Gastroesophageal sphincter (tissue), 4 donors: ENCODE measurements at places on chromosomes 2 and 18.

DNA sequence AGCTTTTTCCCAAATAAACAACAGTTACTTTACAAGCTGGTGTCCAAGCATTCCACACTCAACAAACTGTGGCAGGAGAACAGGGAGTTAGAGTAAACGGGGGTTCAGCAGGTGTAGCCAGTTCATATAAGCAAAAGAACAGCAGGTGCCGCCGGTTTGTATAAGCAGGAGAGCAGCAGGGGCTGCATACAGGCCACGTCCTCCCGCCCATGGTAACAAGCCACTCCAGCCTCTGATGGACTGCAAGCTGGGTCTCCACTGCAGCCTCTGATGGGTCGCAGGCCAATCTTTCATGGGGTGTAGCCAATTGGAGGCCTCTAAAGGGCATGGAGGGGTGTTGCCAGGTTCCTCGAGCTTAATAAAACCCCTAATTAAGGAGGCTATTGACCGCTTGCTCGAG, 189.3 kb downstream of the ANKRD30B start:
- no peak overlapping the region for H3K4me3 ChIP-seq
- H3K27me3 ChIP-seq: peaks cover 5% of the 10 kb centered on the region
- ATAC-seq: no peak
- no peak overlapping the region for H3K27ac ChIP-seq
- no peaks in the 10 kb centered on the region for H3K4me1 ChIP-seq

GRCh38 chr2:180495606-180496005, 484.8 kb upstream of the UBE2E3 start:
- no peak overlapping the region for H3K27ac ChIP-seq
- no peaks in the 10 kb centered on the region for H3K36me3 ChIP-seq
- no peak overlapping the region for H3K4me3 ChIP-seq

GRCh38 chr2:190407662-190408537, at the start of gene MFSD6:
MFSD6 (plus strand) TSS chr2:190408355; CDS start chr2:190436030, 27,675 bp downstream.
- peaks cover 5% of the 10 kb centered on the region for H3K4me1 ChIP-seq
- ATAC-seq: peak; percentile 82
- H3K36me3 ChIP-seq: no peaks in the 10 kb centered on the region
- no peaks in the 10 kb centered on the region for H3K27me3 ChIP-seq
- H3K27ac ChIP-seq: peak within 1 kb of the TSS; percentile 86

GRCh38 chr2:234071664-234072063, 21.2 kb downstream of the SPP2 start:
- H3K27me3 ChIP-seq: peaks cover 7% of the 10 kb centered on the region
- ATAC-seq: no peak
- H3K36me3 ChIP-seq: no peaks in the 10 kb centered on the region
- H3K27ac ChIP-seq: no peak overlapping the region
- H3K4me1 ChIP-seq: no peaks in the 10 kb centered on the region
- H3K4me3 ChIP-seq: no peak overlapping the region

DNA sequence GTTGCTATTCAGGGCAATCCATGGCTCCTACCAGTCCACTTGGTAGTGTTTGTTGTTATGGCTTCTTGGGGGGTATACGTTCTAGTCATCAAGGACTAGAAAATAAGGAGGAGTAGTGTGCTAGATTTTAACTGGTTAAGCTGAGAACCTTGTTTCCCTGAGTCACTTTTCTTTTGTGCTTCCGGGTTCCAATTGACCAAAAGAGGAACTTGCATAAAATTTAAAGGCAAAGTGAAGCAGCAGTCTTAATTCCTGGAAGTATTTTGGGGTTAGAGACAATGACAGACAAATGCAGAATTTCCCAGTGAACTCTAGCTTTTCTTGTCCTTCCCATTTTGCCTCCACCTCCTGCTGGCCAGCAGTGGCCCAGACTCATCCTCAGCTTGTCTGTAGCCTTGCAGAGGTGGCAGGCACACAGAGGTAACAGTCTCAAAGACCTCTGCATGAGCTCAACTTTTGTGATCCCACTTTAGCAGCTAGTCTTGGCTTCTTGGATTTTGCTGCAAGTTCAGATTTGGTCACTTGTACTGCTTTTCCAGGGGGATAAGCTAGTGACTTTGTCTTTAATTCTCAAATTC, 1105.8 kb upstream of the NXPH2 start:
- H3K36me3 ChIP-seq: no peaks in the 10 kb centered on the region
- H3K4me1 ChIP-seq: no peaks in the 10 kb centered on the region
- H3K4me3 ChIP-seq: no peak overlapping the region
- H3K27me3 ChIP-seq: no peaks in the 10 kb centered on the region
- no peak for ATAC-seq

- H3K27me3 ChIP-seq: no peaks in the 10 kb centered on the region
- no peak overlapping the region for H3K4me3 ChIP-seq
- no peaks in the 10 kb centered on the region for H3K4me1 ChIP-seq
- ATAC-seq: no peak
- H3K27ac ChIP-seq: no peak overlapping the region
- H3K36me3 ChIP-seq: no peaks in the 10 kb centered on the region
These were observed 43.0 kb downstream of the LRATD1 start for GRCh38 chr2:14675489-14675888.

- no peak overlapping the region for H3K27ac ChIP-seq
- no peaks in the 10 kb centered on the region for H3K36me3 ChIP-seq
- H3K4me1 ChIP-seq: no peaks in the 10 kb centered on the region
- H3K4me3 ChIP-seq: no peak overlapping the region
These were observed 134.1 kb downstream of the CAPN13 start for GRCh38 chr2:30673127-30673526.

- H3K4me3 ChIP-seq: no peak overlapping the region
- no peaks in the 10 kb centered on the region for H3K36me3 ChIP-seq
- no peak for ATAC-seq
- H3K4me1 ChIP-seq: peaks cover under 1% of the 10 kb centered on the region
These were observed 207.4 kb upstream of the TWIST2 start for GRCh38 chr2:238640486-238640885.

GRCh38 chr2:126784621-126785020, 114.1 kb upstream of the TEX51 start:
- H3K4me3 ChIP-seq: no peak overlapping the region
- no peaks in the 10 kb centered on the region for H3K4me1 ChIP-seq
- H3K27me3 ChIP-seq: peaks cover 4% of the 10 kb centered on the region
- no peak for ATAC-seq
- H3K36me3 ChIP-seq: no peaks in the 10 kb centered on the region

DNA sequence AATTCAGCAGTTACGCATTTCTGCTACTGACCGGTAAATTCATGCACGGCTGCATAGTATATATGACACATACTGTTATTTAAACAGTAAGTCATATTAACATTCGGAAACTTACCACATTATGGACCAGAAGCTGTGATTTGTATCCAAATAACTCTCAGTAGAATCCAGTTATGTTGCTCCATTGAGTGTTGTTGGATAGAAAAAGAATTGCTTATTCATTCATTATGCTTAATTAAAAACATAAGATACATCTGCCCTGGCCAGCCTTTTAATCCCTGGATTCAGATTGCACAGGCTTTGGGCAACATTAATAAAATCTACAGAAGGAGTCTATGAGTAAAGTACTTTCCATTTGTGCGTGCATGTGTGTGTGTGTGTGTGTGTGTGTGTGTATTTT, 111.3 kb downstream of the CPS1 start:
- no peaks in the 10 kb centered on the region for H3K27me3 ChIP-seq
- H3K4me1 ChIP-seq: no peaks in the 10 kb centered on the region
- H3K4me3 ChIP-seq: no peak overlapping the region
- no peak for ATAC-seq
- H3K27ac ChIP-seq: no peak overlapping the region
- H3K36me3 ChIP-seq: no peaks in the 10 kb centered on the region

GRCh38 chr2:36408198-36408703, 52.7 kb downstream of the CRIM1 start:
- no peaks in the 10 kb centered on the region for H3K36me3 ChIP-seq
- H3K4me1 ChIP-seq: peaks cover 85% of the 10 kb centered on the region
- H3K27ac ChIP-seq: peak overlapping the region; percentile 57
- H3K27me3 ChIP-seq: no peaks in the 10 kb centered on the region

DNA sequence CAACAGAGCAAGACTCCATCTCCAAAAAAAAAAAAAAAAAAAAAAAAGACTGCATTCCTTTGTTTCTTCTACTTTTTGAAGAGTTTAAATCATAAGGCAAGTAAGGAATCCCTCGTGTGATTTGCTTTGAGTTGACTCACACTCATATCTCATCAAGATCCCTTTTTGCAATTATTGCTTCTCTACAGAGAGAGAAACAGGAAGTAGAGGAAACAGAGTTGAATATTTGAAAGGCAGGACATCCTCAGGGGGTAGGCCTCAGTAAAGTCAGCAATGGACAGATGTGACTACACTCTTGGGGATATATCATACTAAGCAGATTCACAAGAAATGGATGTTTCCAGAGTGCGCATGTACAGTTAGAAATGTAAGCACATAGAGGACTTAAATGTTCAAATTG, 11.2 kb upstream of the EFR3B start:
- no peaks in the 10 kb centered on the region for H3K4me1 ChIP-seq
- H3K27ac ChIP-seq: no peak overlapping the region
- no peak for ATAC-seq
- no peaks in the 10 kb centered on the region for H3K27me3 ChIP-seq
- no peak overlapping the region for H3K4me3 ChIP-seq
- H3K36me3 ChIP-seq: no peaks in the 10 kb centered on the region

DNA sequence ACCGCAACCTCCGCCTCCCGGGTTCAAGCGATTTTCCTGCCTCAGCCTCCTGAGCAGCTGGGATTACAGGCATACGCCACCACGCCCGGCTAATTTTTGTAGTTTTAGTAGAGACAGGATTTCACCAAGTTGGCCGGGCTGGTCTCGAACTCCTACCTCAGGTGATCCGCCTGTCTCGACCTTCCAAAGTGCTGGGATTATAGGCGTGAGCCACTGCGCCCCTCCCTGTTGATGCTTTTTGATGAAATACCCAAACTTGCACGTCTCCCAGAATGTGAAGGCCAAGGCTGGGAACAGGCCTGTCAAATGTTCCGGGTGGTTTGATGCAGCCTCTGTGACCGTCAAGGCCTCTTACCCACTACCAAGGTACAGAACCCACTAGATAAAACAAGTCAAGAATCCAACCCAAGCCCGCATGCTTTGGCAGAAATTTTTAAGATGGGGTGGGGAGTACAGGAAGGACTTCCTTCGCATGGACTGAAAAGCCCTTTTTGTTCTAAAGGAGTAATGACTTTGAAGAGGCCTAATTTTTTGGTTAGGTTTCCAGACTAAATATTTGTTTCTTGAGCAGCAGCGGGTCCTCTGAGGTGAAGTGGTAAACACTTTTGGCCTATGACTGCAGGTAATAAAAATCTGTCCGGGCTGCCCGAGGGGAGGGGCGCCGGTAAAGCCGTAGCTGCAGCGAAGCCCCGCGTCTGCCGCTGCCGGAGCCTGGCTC, 3.7 kb upstream of the EVX2 start:
- H3K27ac ChIP-seq: no peak overlapping the region
- peaks cover 100% of the 10 kb centered on the region for H3K27me3 ChIP-seq
- H3K4me3 ChIP-seq: peak overlapping the region; percentile 38

DNA sequence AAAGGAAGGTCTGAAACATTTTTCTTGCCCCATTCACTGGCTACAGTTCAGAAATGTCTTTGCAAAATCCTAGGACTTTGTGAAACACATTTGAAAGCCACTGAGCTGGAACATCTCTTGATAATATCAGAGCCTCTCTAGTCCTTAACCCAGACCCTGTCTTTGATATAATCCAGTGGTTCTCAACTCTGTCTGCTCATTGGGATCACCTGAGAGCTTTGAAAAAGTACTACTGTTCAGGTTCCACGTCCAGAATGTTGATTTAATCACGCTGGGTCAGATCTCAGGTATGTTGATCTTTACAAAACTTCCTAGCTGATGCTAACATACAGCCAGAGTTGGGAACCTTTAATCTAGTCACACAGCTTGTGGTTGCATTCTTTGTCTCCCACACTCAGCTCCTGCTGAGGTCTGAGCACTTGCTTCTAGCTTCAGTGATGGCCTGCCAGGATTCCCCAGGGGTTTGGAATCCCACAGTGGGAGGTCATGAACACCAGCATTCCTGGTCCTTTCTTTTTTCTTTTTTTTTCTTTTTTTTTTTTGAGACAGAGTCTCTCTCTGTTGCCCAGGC, 262.7 kb downstream of the SETBP1 start:
- H3K27me3 ChIP-seq: no peaks in the 10 kb centered on the region
- no peak overlapping the region for H3K4me3 ChIP-seq
- peak; percentile 47 for ATAC-seq
- no peaks in the 10 kb centered on the region for H3K36me3 ChIP-seq

DNA sequence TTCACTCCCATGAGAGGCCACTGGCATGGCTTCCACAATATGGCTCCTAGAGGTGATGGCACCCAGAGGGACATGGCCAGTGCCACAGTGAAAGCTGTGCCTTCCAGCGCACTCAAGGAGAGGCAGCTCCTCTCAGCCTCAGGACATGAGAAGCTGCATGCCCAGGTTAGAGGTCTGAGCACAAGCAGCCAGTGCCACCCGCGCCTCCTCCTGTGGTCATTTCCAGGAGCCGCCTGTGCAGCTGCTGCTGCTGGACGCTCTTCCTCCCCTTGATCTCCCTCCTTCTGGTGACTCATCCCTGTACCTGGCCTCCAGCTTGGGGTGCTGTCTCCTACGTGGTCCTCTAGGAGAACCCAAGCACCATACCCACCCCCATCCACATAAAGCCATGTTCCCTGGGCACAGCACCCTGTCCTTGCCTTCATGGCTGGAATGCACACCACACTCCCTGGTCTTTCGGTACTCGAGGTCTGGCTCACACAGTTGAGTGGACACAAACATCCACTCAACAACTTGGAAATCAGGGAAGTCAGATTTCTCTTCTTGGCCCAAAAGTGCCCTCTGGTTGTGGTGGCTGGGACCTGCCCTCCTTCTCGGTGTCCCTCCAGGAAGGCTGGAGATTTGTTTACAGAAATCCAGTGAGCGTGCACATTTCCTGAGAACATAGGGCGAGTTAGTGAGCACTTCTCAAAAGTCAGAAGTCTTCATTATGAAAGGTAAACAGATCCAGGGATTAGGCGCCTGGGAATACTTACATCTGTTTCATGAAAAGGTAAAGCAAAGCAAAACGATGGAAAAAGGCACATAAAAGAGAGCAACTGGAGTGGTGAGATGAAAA, 96.7 kb downstream of the EIPR1 start:
- no peak overlapping the region for H3K27ac ChIP-seq
- no peak for ATAC-seq
- H3K36me3 ChIP-seq: peaks cover 7% of the 10 kb centered on the region
- no peaks in the 10 kb centered on the region for H3K4me1 ChIP-seq
- no peaks in the 10 kb centered on the region for H3K27me3 ChIP-seq
- no peak overlapping the region for H3K4me3 ChIP-seq

DNA sequence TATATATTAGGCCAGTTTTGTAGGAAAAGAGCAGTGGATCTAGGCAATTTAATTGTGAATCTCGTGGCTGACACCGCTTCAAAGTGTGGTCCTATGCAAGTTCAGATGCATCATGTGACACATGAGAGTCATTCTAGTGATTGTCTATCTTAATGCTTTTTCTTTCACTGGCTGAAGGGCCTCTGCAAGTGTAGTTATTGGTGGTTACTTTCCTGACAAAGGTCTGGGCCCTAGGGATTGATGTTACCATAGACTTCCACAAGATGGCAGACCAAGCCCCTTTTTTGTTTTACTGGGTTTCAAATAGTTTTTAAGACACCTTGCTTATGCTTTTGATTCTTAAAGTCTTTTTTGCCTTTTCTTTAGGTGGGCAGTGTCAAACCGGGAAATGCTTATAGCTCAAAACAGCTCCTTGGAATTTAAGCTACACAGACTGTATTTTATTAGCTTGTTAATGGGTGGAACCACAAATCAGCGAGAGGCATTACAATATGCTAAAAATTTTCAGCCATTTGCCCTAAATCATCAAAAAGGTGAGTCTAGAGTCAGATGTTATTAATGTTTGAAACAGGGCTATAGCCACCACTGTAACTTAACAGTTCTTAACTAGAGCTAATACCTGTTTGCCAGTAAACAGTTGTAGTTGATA, 25.9 kb downstream of the CD8A start:
- no peak overlapping the region for H3K27ac ChIP-seq
- ATAC-seq: no peak
- H3K36me3 ChIP-seq: peaks cover 46% of the 10 kb centered on the region
- H3K4me1 ChIP-seq: no peaks in the 10 kb centered on the region
